Right atrium auricular region (tissue), 2 donors: ENCODE measurements at places on chromosomes 4 and X. TPM values are rescaled to one million over a fixed set of nuclear protein-coding genes. Genes with fewer than 3 reads are reported as not detected.

Gene DOCK11
- 5.2 TPM for total RNA-seq

Gene RAB41
- not detected for total RNA-seq

Gene CXCL3
- total RNA-seq = 0.63 TPM

Gene TNIP2
- total RNA-seq = 45.8 TPM

Gene REELD1
- not detected for total RNA-seq

Gene ADAMTS3
- total RNA-seq = 2.8 TPM

Gene EXOC1L
- total RNA-seq = not detected

Gene ETDB
- not detected for total RNA-seq

Gene TBC1D19
- 10.5 TPM for total RNA-seq

Gene MAGEB10
- not detected for total RNA-seq

Gene DIPK2B
- 6.3 TPM for total RNA-seq

DNA sequence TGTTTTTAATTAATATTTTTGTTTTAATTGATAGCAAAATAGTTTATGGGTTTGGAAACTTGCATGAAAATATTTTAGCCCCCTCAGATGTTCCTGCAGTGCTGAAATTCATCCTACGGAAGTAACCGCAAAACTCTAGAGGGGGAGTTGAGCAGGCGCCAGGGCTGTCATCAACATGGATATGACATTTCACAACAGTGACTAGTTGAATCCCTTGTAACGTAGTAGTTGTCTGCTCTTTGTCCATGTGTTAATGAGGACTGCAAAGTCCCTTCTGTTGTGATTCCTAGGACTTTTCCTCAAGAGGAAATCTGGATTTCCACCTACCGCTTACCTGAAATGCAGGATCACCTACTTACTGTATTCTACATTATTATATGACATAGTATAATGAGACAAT lies 40.4 kb downstream of the MAP7D3 start:
- H3K27ac ChIP-seq = no peak overlapping the region
- H3K4me1 ChIP-seq = no peaks in the 10 kb centered on the region
- peaks cover 50% of the 10 kb centered on the region for H3K36me3 ChIP-seq
- H3K4me3 ChIP-seq = no peak overlapping the region

- no peak overlapping the region for H3K4me3 ChIP-seq
- H3K27me3 ChIP-seq = no peaks in the 10 kb centered on the region
- H3K36me3 ChIP-seq = no peaks in the 10 kb centered on the region
These were observed 29.6 kb downstream of the PLAC1 start for GRCh38 chrX:134628663-134629062.

- H3K36me3 ChIP-seq = no peaks in the 10 kb centered on the region
- DNase-seq = no peak
- H3K27ac ChIP-seq = no peak overlapping the region
- H3K4me3 ChIP-seq = no peak overlapping the region
- H3K4me1 ChIP-seq = no peaks in the 10 kb centered on the region
- no peaks in the 10 kb centered on the region for H3K27me3 ChIP-seq
These were observed 42.1 kb downstream of the HHIP start for GRCh38 chr4:144688035-144688569.

DNA sequence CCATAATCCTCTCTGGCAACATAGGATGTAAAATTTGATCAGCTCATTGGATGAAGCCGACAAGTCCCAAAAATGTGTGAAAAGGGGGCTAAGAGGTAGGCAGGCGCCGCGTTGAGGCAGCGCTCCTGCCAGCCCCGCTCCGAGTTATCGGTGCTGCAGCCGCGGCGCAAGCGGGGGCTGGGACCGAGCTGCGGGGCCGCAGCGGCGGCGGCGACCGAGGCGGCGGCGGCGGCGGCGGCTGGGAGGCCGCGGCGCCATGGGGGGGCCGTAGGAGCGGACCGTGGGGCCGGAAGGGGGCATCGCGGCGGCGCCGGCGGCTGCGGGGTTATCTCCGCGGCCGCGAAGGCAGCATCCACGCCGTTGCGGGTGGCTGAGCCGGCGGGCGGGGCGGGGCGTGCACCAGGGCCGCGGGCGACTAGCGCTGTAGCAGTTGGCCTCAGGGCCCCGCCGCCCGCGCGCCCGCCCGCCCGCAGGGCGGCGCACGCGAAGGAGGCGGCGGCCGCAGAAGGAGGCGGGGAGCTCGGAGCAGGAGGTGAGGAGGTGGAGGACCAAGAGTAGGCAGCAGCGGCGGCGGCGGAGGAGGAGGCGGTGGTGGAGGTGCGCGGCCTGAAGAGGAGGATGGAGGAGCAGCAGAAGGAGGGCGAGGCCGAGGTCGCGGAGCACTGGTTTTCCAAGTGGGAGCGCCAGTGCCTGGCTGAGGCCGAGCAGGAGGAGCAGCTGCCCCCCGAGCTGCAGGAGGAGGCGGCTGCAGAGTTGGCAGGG lies 126.0 kb upstream of the CXorf66 start:
- no peaks in the 10 kb centered on the region for H3K27me3 ChIP-seq
- DNase-seq = no peak
- H3K36me3 ChIP-seq = no peaks in the 10 kb centered on the region
- peak overlapping the region; percentile 21 for H3K4me3 ChIP-seq

- DNase-seq = no peak
- H3K4me1 ChIP-seq = no peaks in the 10 kb centered on the region
- H3K36me3 ChIP-seq = no peaks in the 10 kb centered on the region
- H3K27ac ChIP-seq = no peak overlapping the region
- no peak overlapping the region for H3K4me3 ChIP-seq
These were observed 135.9 kb downstream of the GATB start for GRCh38 chr4:151624626-151625565.

GRCh38 chr4:78661921-78662521 lies 110.5 kb downstream of the ANXA3 start:
- H3K4me1 ChIP-seq = peaks cover 26% of the 10 kb centered on the region
- no peak for DNase-seq
- H3K27me3 ChIP-seq = no peaks in the 10 kb centered on the region
- peak overlapping the region; percentile 25 for H3K27ac ChIP-seq
- H3K4me3 ChIP-seq = no peak overlapping the region
- H3K36me3 ChIP-seq = no peaks in the 10 kb centered on the region

- no peak overlapping the region for H3K27ac ChIP-seq
- no peaks in the 10 kb centered on the region for H3K4me1 ChIP-seq
- H3K36me3 ChIP-seq = no peaks in the 10 kb centered on the region
- H3K4me3 ChIP-seq = no peak overlapping the region
These were observed 132.9 kb upstream of the TMEM47 start for GRCh38 chrX:34790026-34790425.

- H3K27me3 ChIP-seq = no peaks in the 10 kb centered on the region
- H3K27ac ChIP-seq = no peak overlapping the region
- no peak overlapping the region for H3K4me3 ChIP-seq
- peaks cover 12% of the 10 kb centered on the region for H3K4me1 ChIP-seq
- H3K36me3 ChIP-seq = no peaks in the 10 kb centered on the region
These were observed 107.4 kb upstream of the AFAP1 start for GRCh38 chr4:8046925-8047541.

- H3K4me1 ChIP-seq = no peaks in the 10 kb centered on the region
- H3K4me3 ChIP-seq = no peak overlapping the region
- no peaks in the 10 kb centered on the region for H3K27me3 ChIP-seq
- no peak overlapping the region for H3K27ac ChIP-seq
- no peak for DNase-seq
- H3K36me3 ChIP-seq = no peaks in the 10 kb centered on the region
These were observed 39.4 kb downstream of the GEMIN8 start for GRCh38 chrX:13990126-13990800.

GRCh38 chrX:131045726-131046125 lies 12.4 kb upstream of the ARHGAP36 start:
- no peak overlapping the region for H3K27ac ChIP-seq
- no peak for DNase-seq
- no peaks in the 10 kb centered on the region for H3K4me1 ChIP-seq
- no peaks in the 10 kb centered on the region for H3K36me3 ChIP-seq
- no peaks in the 10 kb centered on the region for H3K27me3 ChIP-seq
- no peak overlapping the region for H3K4me3 ChIP-seq

GRCh38 chrX:40304115-40304514 lies 206.4 kb upstream of the BCOR start:
- H3K36me3 ChIP-seq = no peaks in the 10 kb centered on the region
- no peak overlapping the region for H3K4me3 ChIP-seq
- no peaks in the 10 kb centered on the region for H3K4me1 ChIP-seq
- H3K27ac ChIP-seq = no peak overlapping the region
- H3K27me3 ChIP-seq = no peaks in the 10 kb centered on the region

DNA sequence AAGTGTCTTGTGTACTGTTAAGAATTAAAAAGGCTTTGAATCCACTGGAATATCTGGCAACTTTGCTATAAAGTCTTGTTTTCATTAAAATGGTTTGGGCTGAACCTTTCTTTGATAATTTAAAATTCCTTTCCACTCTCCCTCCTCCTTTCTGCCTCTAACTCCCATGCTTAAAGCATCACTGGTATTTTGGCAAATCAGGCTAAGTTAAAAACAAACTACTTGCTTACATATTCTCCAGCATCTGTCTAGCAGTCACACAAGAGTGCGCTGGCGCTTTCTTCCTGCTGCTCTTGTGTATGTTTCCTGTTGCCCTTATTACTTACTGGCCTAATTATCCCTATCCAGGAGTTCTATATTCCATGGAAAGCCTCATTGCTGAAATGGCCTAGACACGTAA lies 136.6 kb downstream of the VEGFC start:
- no peaks in the 10 kb centered on the region for H3K36me3 ChIP-seq
- no peaks in the 10 kb centered on the region for H3K4me1 ChIP-seq
- H3K27ac ChIP-seq = no peak overlapping the region

- no peak overlapping the region for H3K4me3 ChIP-seq
- no peak overlapping the region for H3K27ac ChIP-seq
- no peaks in the 10 kb centered on the region for H3K4me1 ChIP-seq
- no peak for DNase-seq
- no peaks in the 10 kb centered on the region for H3K36me3 ChIP-seq
- H3K27me3 ChIP-seq = no peaks in the 10 kb centered on the region
These were observed 35.1 kb downstream of the SH3KBP1 start for GRCh38 chrX:19852014-19853005.

GRCh38 chr4:116627545-116627944 lies 457.8 kb downstream of the TRAM1L1 start:
- H3K27me3 ChIP-seq = no peaks in the 10 kb centered on the region
- no peak overlapping the region for H3K4me3 ChIP-seq
- no peak for DNase-seq

GRCh38 chrX:2642791-2643190 lies 48.3 kb upstream of the CD99 start:
- H3K4me1 ChIP-seq = no peaks in the 10 kb centered on the region
- H3K27me3 ChIP-seq = no peaks in the 10 kb centered on the region
- no peak for DNase-seq
- H3K4me3 ChIP-seq = no peak overlapping the region
- no peaks in the 10 kb centered on the region for H3K36me3 ChIP-seq

- H3K4me1 ChIP-seq = peaks cover 9% of the 10 kb centered on the region
- H3K36me3 ChIP-seq = no peaks in the 10 kb centered on the region
- H3K27ac ChIP-seq = no peak overlapping the region
- DNase-seq = no peak
These were observed 329.9 kb upstream of the SLC7A11 start for GRCh38 chr4:138572007-138572406.

GRCh38 chrX:20315140-20315539 lies 48.4 kb upstream of the RPS6KA3 start:
- no peaks in the 10 kb centered on the region for H3K27me3 ChIP-seq
- no peak overlapping the region for H3K27ac ChIP-seq
- no peaks in the 10 kb centered on the region for H3K36me3 ChIP-seq
- no peak for DNase-seq
- no peak overlapping the region for H3K4me3 ChIP-seq
- H3K4me1 ChIP-seq = no peaks in the 10 kb centered on the region

DNA sequence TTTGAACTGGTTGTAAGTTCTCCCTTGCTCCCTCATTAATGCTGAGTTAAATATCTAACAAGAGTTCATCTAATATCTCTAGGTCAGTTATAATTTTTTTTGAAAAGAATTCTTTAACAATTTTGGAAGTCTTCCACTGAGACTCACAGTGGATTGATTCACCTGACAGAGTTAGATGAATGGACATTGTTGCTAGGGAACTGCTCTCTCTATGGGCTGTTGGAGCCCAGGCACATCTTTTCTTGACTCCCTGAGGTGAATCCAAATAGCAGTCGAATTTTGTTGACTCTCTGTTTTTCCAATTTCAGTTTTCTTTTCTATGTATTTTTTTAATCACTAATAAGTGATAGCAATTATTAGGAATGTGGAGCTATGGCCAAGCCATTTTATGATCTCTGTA lies 996.1 kb upstream of the PABPC4L start:
- H3K4me1 ChIP-seq = no peaks in the 10 kb centered on the region
- H3K27ac ChIP-seq = no peak overlapping the region
- H3K36me3 ChIP-seq = no peaks in the 10 kb centered on the region
- no peak for DNase-seq

GRCh38 chr4:113678641-113679040 lies 82.9 kb downstream of the CAMK2D start:
- H3K4me1 ChIP-seq = no peaks in the 10 kb centered on the region
- no peaks in the 10 kb centered on the region for H3K36me3 ChIP-seq
- H3K27me3 ChIP-seq = no peaks in the 10 kb centered on the region
- H3K27ac ChIP-seq = no peak overlapping the region
- no peak overlapping the region for H3K4me3 ChIP-seq

- no peaks in the 10 kb centered on the region for H3K36me3 ChIP-seq
- no peak for DNase-seq
- no peaks in the 10 kb centered on the region for H3K27me3 ChIP-seq
- H3K4me3 ChIP-seq = no peak overlapping the region
- no peaks in the 10 kb centered on the region for H3K4me1 ChIP-seq
These were observed 252.9 kb upstream of the GRID2 start for GRCh38 chr4:92050875-92051274.

DNA sequence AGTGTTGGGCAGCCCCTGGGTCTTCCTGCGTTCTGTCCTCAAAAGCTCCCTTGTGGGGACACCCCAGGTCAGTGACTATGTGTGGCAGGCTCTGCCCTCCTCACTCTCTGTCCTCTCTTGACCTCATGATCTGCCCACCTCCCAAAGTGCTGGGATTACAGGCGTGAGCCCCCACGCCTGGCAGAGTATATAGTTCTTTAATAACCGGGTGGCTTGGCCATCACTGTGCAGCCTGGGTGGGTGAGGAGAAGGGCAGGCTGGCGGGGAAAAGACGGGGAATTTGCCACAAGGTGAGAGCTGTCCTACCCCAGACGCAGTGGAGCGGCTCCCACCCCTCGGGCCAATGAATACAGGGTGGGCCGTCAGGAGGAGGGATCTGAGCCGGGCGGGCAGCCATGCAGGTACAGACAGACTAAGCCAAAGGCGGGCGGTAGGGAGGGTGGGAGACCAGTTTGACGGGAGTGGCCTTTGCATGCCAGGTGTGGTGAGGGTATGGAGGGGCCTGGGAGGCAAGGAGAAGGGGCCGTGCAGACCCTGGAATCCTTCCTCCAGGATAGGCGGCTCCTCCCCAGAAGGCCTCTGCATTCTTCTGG lies 2.5 kb downstream of the SH3BP2 start:
- no peaks in the 10 kb centered on the region for H3K36me3 ChIP-seq
- DNase-seq = no peak
- H3K4me3 ChIP-seq = no peak overlapping the region
- H3K27ac ChIP-seq = peak overlapping the region; percentile 88
- H3K27me3 ChIP-seq = no peaks in the 10 kb centered on the region

GRCh38 chrX:118047446-118048186 lies 69.0 kb downstream of the KLHL13 start:
- H3K4me1 ChIP-seq = no peaks in the 10 kb centered on the region
- H3K4me3 ChIP-seq = no peak overlapping the region
- no peaks in the 10 kb centered on the region for H3K27me3 ChIP-seq
- no peak overlapping the region for H3K27ac ChIP-seq
- H3K36me3 ChIP-seq = no peaks in the 10 kb centered on the region
